Bronchial epithelial cell (primary cell): ENCODE measurements at places on chromosomes 3 and 15. TPM values are rescaled to one million over a fixed set of nuclear protein-coding genes. Genes with fewer than 3 reads are reported as not detected.

MITF gene
- total RNA-seq = 1.6 and 2.3 TPM in 2 replicates

GRCh38 chr3:97940034-97940433 is 32.2 kb downstream of the RIOX2 start:
- peak; percentile 37 for DNase-seq

DNA sequence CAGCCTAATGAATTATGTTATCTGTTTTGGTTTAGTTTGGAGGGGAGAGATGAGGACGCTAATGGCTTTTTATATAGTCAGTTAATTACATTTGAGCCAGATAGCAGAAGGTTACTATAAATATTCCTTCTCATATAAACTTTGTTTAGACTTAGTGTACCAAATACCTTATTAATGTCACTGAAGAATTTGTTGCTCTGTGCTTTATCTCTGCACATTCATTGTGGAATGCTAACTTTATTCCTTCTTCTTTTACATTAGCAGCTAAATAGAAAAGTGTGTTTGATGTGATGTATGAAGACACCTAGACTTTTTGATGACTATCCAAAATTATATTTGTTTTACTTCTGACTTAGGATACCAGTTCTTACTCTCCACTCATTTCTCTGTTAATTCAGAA is 105.2 kb downstream of the EPHA3 start:
- no peak for DNase-seq

- DNase-seq = no peak
Measured at GRCh38 chr15:31098953-31099740, 2.4 kb downstream of the TRPM1 start.

- no peak for DNase-seq
Measured at GRCh38 chr3:25110642-25111041, 317.4 kb upstream of the RARB start.

CCDC39 gene
- total RNA-seq = not detected in 2 replicates

TAGLN3 gene
- 0.77 and 1.8 TPM in 2 replicates for total RNA-seq

DNA sequence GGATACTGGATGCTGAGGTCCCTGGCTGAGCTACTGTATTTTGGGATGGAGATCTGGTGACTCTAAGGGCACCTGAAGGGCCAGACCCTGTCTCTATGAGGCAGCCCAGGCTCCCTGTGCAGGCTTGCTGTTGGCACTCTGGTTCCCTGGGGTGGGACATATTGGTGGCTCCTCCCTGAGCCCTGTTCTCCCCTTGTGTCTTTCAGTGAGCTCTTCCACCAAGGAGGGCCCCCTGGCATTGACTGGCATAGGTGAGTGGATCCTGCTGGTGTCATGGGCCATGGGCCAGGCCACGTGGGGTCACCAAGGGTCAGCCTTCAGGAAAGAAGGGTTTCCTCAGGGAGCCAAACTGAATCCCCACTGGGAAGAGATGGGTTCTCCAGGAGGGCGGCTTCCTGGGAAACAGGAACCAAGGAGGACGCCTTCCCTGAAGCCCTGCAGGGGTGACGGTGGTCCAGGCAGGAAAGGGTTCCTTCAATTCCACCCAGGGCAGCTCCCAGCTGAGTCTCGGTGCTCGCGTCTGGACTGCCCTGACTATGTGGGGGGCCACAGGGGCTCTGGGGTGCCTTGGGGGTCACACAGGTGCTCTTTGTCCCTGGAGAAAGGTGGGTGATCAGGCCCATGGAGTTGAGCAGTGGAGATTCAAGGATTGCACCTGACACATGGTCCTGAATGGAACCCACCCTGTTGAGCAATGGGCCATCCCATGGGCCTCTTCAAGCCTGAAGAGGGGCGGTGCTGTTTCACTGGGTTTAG is 220.4 kb downstream of the SNRPN start:
- no peak for DNase-seq

- DNase-seq = no peak
Measured at GRCh38 chr3:118987477-118987876, 47.2 kb downstream of the IGSF11 start.

ACVR2B gene
- total RNA-seq = 1.9 and 4.5 TPM in 2 replicates

- DNase-seq = no peak
Measured at GRCh38 chr3:105746231-105746996, 122.4 kb downstream of the CBLB start.

TMEM207 gene
- not detected in 2 replicates for total RNA-seq

PRR20G gene
- not detected in 2 replicates for total RNA-seq

- DNase-seq = peak; percentile 100
Measured at GRCh38 chr3:128787256-128788253, 61.6 kb downstream of the RAB7A start.

DNA sequence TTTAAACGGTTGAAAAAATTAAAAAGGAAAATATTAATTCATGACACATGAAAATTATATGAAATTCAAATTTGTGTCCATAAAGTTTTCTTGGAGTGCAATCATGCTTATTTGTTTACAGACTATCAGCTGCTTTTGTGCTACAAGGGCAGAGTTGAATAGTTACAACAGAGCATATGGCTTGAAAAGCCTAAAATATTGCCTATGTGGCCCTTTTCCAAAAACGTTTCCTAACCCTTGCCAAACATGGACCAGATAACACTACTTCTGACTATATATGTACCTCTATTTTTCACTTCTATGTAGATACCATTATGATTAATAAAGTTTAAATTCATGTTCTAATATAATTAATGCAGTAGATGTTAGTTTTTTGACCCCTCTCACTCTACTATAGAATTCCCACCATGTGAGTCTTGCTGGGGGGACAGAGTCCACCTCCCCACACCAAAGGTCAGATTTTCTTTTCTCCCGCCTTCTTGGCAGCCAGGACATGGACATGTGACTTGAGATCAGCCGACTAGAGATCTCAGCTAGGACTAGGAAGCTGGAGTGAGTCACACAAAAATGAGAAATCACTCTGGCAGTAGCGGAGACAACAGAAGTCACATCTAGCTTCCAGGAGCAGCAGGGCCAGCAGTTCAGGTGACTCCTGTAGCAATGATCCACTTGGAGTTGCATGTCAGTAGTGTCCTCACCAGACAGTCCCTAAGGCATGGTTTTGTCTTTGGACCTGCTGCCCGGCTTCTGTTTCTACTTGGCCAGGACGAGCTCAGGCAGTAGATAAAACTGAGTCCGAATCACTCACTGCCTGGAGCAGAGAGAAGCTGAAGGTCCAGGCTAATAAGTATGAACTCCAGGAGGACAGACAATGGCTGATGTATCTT is 22.4 kb downstream of the CIAO2A start:
- DNase-seq = peak; percentile 73

IMPG2 gene
- under 0.01 and 0.13 TPM in 2 replicates for total RNA-seq

SERINC4 gene
- 0.13 TPM in 1 of 2 replicates, not detected in the other for total RNA-seq
